ENCODE measurements at places on chromosomes 6 and 20.

GRCh38 chr20:38267296-38267695 lies 6.8 kb upstream of the KIAA1755 start:
- no peak for DNase-seq

DNA sequence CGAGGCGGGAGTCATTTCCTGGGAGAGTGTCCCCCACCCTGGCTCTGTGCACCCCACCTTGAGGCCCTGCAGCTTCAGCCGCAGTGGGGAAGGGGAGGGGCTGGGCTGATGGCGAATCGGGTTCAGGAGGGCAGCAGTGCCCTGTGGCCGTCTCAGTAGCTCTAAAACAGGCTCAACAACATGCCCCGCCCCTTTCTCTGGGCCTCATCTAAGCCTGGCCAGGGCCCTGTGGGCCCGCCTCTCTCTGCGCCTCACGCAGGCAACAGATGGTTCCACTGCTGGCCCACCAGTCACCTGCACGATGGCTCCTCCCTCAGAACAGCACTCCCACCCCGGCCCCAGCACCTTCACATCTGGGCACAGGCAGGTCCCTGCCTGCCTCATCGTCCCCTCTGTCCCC lies 30.2 kb downstream of the CHRNA4 start:
- DNase-seq = no peak

DNA sequence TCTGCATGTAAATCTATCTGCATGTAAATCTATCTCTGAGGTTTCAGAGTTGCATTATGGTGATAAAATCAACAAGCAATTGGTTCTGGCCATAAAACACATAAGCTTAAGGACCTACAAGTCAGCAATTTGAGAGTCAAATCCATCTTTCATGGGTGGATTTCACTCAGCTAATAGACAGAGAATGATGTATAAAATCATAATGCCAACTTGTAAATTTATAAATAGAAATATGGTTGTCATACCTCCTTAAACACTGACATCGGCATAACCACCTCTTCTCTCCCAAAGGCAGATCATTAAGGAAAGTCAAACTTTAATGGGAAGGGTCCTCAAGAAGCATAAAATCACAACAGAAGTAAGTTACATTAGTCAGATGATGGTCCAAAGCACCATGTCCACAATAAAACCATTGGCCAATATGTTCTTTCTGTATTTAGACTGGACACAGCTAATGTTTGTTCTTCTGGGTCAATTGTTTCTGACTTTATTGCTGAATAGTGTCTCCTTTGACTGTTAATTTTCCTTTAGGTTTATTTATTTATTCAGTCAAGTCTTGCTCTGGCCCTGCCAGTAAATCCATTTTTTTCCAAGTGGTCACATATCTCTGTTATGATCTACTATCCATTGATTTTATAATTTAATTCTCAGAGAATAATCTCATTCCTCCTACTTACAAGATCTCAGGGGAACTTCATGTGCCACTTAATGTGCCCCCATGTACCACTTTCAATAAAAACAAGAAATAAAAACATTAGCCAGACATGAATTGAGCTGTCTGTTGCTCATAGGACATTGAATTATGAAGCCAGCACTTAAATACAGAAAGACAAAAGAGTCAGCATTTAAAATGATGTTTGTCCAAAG lies 382.9 kb upstream of the IRAK1BP1 start:
- DNase-seq = no peak

GRCh38 chr6:81531869-81532561 lies 220.5 kb downstream of the TENT5A start:
- no peak for DNase-seq

DNA sequence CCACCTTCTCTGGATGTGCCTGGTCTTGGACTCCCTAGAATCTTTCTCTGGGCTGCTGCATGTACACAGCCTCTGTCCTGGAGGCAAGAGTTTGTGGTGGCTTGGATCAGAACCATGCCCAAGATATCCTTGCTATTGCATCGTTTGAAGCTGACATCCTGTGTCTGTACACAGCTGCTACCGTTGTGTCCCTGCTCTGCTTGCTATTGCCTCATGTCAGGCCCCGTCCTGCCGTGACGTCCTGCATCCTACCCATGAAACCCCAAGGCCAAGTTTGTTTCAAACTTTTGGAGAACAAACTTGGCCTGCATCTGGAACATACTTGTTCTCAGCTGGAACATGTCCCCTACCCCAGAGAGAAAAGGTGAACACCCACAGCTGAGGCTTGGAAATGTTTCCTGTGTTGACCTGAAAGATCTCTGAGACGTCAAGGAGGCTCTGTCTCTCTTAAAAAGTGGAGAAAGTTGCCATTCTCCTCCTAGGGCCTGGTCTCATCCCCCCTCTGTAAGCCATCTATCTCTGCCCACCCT lies 78.1 kb downstream of the HFE start:
- no peak for DNase-seq

DNA sequence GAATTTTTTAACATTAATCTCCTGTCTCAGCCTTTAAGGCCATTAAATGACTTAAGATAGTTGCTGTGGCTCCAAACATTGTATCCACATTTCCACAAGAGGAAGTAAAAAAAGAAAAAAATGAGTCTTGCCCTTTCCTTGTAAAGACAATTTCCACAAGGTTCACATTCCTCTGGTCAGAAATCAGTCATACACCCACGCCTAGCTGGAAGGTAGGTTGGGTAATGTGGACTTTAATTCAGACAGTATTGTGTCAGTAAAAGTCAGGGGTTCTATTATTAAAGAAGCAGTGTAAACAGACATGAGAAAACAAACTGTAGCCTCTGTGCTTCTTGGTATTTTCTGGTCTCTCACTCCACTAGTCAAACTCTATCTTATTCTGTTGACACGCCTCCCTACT lies 682.0 kb downstream of the GRIK2 start:
- DNase-seq = peak; percentile 15

DNA sequence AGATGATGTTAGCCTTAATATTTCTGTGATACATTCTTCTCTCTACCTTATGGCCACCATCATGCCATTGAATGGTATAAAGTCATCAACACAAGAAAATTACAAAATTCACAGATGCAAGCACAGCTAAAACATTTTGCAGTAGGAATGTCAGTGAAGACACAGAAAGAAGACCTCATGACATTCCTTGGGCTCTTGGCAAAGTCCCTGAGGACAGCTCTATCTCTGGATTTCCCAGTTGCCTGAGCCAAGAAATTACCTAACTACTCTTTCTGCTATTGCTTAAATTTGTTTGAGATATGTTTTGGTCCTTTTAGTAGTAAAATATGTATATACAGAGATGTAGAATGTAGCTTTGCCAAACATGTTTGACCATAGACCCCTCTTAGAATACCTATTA lies 201.0 kb upstream of the STXBP5 start:
- DNase-seq = no peak

GRCh38 chr20:5821627-5822215 lies 71.5 kb downstream of the SHLD1 start:
- DNase-seq = peak; percentile 66

DNA sequence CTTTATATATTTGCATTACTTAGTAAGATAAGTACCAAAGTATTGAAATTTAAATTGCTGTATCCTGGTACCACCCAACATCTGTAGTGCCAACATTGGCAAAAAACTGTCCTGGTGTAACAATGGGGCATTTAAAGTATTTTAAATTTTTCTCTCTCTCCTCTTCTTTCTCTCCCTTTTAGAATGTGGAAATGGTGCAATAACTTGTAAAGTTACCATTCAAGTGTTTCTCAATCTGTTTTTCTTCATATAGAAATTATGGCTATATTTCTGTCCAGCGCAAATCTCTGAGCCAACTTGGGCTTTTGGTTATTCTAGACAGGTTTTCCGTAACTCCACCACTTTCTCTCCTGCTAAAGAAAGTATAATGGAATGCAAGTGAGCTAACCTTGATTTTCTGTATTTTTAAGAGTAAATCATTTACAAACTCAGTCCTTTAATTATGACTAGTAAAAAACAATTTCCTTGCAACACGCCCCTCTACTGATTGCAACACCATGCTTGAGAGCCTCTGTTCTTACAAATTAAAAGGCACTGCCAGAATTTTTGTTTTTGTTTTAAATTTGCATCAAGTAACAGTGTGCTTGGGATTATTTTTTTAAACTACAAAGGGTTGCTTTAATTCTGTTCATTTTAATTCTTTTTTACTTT lies 324.2 kb upstream of the CITED2 start:
- DNase-seq = peak; percentile 60

DNA sequence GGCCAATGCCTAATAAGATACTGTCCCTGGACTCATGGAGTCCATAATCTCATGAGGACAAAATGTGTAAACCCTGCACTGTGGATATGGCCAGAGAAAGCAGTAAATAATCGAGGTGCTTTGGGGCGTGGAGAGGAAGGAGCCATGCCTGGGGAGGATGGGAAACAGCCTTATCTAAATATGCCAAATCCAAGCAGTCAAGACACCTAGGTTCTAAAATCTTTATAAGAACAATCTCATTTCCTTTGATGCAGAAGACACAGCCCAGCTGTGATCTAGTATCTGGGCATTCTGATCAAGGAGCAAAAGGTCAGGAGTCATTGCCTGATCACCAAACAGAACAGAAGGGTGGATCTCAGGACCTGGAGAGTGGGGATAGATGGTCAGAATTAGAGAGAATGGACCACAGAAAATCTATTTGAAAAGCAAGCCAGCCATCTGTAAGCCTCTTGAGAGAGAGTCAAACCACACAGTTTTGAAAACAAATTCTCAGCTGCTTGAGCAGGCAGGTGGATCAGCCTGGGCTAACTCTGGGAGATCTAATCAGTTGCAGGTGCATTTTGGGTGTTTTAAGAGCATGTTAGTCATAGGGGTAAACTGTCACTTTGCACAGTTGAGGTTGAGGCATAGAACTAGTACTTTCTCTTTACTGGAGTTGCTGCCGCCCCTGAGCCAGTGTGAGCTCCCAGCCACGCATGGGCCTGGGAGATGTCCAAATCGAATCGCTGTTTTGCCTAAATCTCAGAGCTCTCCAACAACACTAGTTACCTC lies 130.8 kb upstream of the TNFAIP3 start:
- no peak for DNase-seq

GRCh38 chr6:21596145-21596948 lies 2.8 kb downstream of the SOX4 start:
- DNase-seq = no peak

DNA sequence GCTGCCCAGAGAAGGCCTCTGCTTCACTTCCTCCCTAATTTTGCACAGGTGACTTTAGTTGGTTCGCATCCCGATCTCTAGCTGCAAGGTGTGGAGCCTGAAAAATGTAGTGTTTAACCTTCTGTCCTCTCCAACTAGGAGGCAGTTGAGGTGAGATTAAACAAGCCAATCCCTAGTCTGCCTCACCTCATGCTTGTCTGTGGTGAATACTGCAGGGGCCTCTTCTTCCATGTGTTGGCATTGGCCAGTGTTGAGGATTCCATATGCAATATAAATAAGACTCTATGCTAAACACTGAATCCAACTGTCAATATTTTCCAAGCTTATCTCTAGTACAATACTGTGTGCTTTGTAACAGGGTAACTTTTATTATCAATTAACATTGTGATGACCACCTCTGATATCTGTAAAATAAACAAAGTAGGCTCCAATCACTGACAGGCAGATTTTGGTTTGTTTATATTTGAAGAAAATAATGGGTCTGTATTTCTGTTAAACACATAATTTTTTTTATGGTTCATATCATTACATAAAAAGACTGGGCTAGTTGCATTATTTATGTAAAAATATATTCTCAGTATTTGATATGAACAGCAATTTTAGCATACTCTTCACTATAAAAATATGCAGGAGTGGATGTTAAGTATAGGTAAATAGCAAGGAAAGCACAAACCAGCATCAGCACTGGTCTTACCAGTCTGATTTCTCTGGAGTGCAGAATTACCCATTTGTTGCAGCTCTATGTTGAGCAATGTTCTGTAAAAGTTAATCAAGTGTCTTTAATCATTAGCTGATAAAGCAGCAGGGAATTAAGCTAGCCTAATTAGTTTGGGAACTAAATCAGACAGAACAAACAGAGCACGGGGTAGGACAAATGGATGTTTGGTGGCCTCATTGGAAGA lies 74.0 kb downstream of the ANKRD6 start:
- peak; percentile 33 for DNase-seq

GRCh38 chr6:85405175-85405852 lies 44.6 kb upstream of the NT5E start:
- DNase-seq = peak; percentile 51

GRCh38 chr6:30006170-30007131 lies 54.6 kb upstream of the POLR1H start:
- no peak for DNase-seq

GRCh38 chr6:16750566-16750965 lies 10.7 kb downstream of the ATXN1 start:
- no peak for DNase-seq

DNA sequence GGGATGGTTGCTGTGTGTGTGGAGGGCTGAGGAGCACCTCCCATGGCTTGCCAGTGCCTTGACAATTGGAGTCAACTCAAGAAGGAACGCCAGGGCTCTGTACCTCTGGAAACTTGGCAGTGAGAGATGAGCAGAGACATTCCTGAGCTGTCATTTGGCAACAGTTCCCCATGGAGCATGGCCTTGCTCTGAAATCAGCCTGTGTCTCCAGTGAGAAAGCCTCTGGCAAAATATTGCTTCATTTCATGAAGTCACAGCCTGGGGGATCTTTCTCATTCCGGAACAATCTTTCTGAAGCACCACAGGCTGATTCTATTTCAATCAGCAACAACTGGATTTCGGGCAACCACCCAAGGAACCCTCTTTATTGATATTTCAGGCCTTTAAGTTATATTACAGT lies 52.2 kb upstream of the FNDC1 start:
- DNase-seq = no peak

DNA sequence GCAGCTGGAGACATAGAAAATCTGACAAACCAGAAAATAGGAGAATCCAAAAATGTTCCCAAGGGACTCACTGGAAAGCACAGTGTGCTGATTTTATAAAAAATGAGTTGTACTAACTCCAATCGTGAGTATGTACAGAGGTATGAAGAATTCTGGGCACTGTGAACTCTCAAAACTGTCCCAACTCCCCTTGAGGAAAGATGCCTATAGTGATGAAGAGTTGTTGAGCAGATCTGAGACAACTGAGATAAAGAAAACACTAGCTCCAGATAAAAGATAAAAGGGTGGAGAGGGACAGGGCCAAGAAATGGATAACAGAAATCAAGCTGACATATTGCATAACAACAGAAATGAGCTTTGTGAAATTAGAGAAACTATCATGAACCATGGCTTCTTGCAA lies 481.4 kb downstream of the MAFB start:
- no peak for DNase-seq

DNA sequence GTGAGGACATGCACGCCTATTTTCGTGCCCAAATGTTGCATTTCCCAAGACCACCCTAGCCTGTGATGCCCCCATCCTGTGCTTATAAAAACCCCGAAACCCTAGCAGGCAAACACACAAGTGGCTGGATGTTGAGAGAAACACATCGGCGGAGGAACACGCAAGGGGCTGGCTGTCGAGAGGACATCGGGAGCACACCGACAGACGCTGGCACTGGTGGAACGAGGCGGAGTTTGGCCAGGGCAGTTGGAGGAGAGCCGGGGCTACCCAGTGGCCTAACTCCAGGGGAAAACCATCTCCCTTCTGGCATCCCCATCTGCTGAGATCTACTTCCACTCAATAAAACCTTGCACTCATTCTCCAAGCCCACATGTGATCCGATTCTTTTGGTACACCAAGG lies 225.9 kb upstream of the GRIK2 start:
- DNase-seq = no peak

Data from HuH-7 (cell line).